GM13977 (cell line): ENCODE measurements at places on chromosomes 2 and 18.
A peak's percentile ranks its signal among the peaks of the same experiment; 100 is the strongest.

GRCh38 chr2:125456693-125457363 is 1199.1 kb upstream of the GYPC start:
- DNase-seq = no peak

DNA sequence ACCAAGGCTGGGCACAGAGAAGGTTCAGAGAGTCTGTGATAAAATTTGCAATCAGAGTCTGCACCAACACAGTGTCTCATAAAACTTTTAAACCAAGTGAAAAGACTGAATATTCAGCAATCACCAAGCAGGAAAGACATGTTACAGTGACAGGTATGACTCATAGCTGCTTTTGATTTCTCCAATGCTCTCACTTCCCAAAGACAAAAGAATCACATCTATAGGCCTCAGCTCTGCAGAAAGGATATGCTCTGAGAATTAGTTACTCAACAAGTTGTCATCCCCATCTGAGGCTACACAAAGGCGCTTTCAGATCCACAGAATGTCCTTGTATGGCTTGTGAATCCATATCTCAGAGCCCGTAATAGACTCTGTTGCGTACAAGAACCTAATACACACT is 92.5 kb downstream of the KCNF1 start:
- DNase-seq = no peak

GRCh38 chr2:209091056-209091455 is 332.8 kb upstream of the MAP2 start:
- DNase-seq = no peak

GRCh38 chr2:227020416-227020815 is 143.6 kb downstream of the COL4A4 start:
- no peak for DNase-seq

- DNase-seq = no peak
Measured at GRCh38 chr2:126972279-126972626, 73.6 kb downstream of the TEX51 start.

- no peak for DNase-seq
Measured at GRCh38 chr18:36770315-36770946, 58.4 kb downstream of the TPGS2 start.

DNA sequence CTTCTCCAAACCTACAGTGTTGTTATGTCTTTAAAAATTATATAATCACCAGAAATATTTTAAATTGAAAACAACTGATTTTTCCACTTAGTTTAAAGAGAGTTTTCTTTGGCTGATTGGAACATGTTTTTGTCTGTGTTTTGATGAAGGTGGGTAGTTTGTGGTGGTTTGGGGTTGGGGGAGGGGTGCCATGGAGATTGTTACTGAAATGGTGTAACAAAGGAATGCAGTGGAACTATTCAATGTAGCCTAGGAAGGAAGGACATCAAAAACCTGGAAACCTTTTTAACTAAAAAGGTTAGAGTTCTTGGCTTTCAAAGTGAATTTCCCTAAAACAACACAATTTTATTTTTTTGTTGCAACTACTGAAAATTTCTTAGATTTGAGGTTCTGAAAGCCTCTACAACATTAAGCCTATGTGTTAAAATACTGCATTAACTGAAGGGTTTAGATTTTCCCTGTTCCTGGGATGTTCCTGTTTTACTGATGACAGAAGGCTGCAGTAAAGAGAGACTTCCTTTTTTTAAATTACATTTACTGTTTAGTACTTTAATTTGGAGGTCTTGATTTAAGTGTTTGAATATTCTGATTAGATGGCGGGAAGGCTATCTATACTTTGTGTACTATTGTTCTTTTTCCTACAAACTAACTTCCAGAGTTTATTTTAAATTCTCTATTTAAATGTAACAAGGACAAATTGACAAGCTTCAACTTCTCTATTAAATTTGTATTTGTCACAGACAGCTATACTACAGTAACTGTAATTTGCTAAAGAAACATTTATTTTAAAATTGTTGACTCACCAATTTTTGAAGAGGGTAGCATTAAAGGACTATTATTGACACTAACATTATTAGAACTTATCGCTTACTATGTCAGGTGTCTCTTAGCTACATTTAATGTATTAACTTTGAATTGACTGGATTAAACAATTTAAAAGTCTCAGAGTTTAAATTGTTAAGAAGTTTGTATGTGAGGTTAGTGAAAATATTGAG is 87.7 kb downstream of the LIMS1 start:
- DNase-seq = no peak

- DNase-seq = no peak
Measured at GRCh38 chr2:43199492-43200488, 26.6 kb downstream of the ZFP36L2 start.

GRCh38 chr2:130882111-130882690 is 45.5 kb downstream of the ARHGEF4 start:
- no peak for DNase-seq

GRCh38 chr2:95307036-95307435 is 9.9 kb downstream of the KCNIP3 start:
- no peak for DNase-seq

- no peak for DNase-seq
Measured at GRCh38 chr2:71494091-71494490, 40.7 kb downstream of the DYSF start.

DNA sequence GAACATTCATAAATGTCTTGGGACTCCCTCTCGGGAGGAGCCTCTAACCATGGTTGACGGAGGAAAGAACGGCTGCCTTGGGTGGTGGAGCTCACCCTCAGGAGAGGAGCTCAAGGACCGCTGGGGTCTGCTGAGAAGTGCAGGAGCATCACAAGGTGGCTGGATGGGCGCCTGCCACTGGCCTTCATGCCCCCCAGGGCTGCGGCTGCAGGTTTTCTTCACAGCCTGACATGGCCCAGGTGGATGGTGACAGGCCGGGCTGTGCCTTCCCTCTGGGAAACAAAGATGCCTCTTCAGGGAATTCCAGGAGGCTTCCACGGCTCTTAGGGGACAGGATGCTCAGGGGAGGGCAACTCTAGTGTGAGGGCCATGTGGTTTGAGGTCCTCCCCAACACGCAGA is 119.5 kb upstream of the PXDN start:
- no peak for DNase-seq

- no peak for DNase-seq
Measured at GRCh38 chr2:31335921-31336585, 78.5 kb downstream of the XDH start.

DNA sequence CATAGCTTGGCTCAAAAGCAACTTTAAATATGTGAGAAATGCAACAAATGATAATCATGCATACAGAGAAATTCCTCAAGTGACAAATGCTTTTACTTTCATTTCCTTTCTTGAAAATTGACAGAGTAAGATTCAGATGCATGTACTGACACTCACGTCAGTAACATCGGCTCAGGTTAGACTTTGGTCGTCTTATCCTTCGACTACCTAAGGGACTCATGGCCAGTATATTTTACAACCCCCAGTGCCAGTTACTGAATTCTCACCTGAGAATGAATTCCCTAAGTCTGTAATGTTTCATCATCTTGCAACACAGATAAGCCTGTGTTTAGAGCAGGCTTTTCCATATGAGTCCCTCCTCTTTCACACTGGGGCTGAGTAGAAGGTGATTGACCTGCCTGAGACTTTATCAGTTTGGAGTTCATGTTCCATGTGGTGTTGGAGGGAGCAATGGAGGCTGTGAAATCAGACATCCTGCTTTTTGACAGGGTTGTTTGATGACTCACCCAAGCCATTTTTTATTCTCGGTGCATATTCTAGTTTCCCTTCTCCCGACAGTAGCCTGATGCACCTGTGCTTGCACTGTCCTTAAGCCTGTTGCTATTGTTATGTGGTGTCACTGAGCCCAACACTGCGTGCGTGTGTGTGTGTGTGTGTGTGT is 30.5 kb upstream of the ATP8B1 start:
- peak; percentile 40 for DNase-seq

DNA sequence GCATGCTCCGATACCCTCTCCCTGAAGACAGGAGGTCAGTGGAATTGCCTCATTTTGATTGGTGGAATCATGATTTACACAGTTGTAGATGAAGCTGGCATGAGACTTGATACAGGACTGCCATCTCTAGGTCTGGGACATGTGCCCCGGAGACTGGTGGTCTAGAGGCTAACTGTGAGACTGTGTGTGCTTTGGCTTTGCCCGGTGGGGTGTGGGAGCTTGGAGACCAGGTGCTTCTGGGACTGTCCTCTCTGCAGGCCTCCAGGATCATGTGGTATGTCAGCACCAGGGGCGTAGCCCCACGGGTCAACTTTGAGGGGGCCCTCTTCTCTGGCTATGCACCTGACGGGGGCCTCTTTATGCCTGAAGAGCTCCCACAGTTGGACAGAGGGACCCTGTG is 2.7 kb downstream of the THNSL2 start:
- no peak for DNase-seq

GRCh38 chr18:62572456-62572855 is 49.6 kb downstream of the ZCCHC2 start:
- no peak for DNase-seq

DNA sequence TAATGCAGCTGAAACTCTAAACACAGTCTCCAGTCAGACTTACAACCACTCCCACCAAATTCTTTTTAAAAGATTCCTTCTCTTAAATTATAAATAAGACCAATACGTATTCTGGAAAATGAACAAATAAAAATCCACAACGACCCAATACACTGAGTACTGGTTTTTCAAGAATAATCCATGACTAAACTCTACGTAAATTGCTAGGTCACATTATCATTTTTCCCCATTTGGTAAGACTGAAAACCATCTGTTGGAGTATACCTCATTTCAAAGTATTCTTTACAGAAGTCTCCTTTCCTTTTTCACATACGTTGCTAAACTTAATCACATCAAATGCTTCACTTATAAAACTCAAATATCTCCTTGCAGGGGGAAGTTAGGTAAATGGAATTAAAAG is 6.0 kb downstream of the ZNF516 start:
- no peak for DNase-seq

- no peak for DNase-seq
Measured at GRCh38 chr2:95333888-95334338, 36.8 kb downstream of the KCNIP3 start.
